ENCODE measurements at places on chromosomes 5 and 9.
A peak's percentile ranks its signal among the peaks of the same experiment; 100 is the strongest.

GRCh38 chr5:140480310-140481014 lies 67.0 kb upstream of the EIF4EBP3 start:
- no peak for DNase-seq

GRCh38 chr5:180557217-180557809 lies 34.0 kb downstream of the SCGB3A1 start:
- no peak for DNase-seq

GRCh38 chr5:124341066-124341858 lies 405.2 kb downstream of the ZNF608 start:
- DNase-seq = no peak

- no peak for DNase-seq
Measured at GRCh38 chr5:127957183-127957582, 126.4 kb upstream of the SLC12A2 start.

GRCh38 chr5:64619609-64620008 lies 70.7 kb upstream of the SHISAL2B start:
- DNase-seq = no peak

DNA sequence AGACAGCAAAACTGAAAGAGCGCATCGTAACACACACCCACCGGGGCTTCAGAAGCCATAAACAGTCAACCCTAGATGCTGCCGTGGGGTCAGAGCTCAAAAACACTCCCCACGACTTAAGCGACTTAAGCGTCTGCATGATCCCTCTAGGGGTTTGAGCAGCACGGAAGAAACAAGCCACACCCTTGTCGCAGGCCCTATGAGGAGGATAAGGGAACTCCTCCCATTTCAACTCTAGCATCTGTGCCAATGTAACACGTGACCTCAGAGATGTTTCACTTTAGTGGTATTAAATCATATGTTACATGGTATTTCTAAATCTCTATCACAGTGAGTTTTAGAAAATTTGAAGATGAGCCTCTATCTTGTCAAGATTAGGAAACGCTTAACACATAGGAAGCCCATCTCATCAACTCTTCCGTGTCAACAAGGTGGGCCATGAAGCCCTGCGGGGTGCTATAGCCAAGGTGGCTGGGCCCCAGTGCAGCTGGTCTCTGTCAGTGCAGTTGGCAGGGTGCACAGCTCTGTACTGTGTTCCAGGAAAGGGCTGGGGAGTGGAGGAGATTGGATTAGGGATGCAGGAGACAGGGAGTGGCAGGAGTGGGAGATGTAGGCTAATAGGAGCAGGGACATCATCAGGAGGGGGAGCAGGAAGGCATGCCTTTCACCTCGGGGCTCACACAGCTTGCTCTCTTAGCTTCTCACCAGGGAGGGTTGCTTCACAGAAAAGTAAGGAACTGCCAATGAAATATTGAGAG lies 33.1 kb downstream of the ZCCHC9 start:
- no peak for DNase-seq

DNA sequence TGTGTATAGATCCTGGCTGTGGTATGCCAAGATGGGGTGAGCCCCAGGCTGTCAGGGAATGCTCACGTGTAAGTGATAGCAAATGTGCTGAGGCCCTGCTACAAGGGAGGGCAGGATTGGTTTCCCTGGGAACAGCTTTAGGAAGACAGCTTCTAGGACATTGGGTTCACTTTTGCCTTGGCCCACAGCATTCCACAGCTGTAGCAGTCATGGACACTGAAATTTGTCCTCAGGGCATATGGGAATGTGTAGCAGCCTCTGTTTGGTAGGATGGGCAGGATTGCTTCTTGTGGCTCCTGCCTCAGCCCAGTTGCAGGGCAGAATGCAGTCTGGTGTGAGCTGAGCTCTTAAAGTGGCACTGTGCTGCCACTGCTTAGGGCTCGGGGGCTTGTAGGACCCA lies 1061.7 kb upstream of the WWC1 start:
- no peak for DNase-seq

DNA sequence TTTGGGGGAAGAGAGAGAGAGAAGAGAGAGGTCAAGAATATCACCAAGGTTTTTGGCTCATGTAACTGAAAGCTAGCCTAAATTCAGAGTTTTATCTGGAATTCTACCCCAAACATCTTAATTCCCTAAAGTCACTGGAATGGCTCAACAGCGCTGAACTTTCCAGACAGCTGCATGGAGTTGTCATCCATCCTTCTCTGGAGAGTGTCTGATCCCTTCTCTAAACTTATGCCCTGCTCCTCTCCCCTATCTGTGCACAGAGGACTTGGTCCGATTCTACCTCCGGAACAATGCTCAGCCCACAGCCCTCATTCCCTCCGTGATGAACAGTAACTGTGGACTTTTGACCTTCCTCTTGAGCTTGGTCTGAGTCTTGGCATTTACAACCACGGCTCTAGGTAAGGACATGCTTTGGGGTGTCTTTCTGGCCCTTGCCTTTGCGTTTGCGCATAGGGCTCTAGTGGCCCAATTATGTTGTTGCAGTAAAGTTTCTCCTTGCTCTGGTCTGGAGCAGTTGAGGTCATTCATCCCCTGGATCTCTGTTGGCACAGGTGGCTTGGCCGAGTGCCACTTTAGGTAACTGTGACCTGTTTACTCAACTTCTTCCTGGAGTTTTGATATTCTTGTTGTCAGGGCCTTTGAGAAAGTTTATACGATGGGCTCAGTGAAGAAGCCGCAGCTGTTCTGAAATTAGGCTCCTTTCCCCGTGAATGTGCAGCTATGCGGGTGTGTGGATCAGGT lies 18.3 kb upstream of the CD180 start:
- no peak for DNase-seq

DNA sequence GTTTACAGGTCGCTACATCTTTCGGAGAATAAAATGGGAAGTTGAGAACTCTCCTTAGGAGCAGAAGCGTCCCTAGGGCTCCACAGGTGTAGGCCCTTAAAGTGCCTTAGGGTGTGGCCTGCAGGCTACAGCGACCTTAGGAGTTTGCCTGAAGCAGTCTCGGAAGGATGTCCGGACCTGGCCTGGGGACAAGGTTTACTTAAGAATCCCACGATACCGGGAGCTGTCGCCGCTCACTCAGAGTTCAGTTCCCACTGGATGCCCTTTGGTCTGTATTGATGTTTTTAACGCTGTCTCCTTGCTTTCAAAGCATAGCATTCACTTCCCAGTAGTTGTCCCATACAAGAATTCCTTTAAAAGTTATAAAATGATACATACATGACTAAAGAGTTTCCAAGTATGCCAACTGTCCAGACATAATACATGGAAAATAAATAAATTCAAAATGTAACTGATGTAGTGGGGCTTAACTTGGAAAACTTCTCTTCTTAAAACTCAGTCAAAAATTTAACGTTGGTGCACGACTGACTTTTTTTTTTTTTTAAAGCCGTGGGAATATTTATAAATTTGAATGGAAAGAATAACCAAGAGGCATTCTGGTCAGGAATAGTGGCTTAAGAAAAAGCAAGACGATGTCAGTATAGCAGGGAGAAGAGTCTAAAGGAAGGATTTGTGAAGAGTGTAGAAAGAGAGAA lies 848 bp downstream of the RAD50 start:
- DNase-seq = peak; percentile 33

DNA sequence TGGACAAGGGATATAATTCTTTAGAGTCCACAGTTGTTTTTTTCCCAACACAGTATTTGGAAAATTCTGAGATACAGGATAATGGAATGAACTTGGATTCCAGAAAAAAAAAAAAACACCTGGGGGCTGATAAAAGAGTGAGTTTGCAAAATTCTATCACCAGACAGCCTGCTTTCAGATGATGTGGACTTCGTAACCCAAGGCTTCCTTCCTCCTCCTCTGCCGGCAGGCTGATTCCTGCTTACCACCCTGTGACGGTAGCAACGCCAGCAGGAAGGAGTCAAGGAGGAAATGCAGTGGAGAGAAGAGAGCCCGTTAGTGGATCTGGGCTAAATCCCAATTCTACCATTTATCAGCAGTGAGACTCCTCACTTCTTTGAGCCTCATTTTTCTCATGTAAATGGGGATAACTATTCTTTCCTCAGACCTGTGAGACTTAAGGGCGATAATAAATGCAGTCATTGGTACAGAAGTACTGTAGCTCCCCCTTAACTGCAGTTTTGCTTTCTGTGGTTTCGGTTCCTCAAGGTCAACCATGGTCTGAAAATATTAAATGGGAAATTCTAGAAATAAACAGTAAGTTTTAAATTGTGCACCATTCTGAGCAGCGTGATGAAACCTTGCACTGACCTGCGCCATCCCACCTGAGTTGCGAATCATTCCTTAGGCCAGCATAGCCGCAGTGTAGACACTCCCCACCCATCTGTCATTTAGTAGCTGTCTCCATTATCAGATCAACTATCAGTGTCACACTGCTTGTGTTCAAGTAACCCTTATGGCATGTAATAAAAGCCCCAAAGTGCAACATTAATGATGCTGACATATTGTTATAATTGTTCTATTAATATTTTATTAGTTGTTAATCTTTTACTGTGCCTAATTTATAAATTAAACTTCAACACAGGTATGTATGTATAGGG lies 71.4 kb downstream of the DCP2 start:
- DNase-seq = no peak

DNA sequence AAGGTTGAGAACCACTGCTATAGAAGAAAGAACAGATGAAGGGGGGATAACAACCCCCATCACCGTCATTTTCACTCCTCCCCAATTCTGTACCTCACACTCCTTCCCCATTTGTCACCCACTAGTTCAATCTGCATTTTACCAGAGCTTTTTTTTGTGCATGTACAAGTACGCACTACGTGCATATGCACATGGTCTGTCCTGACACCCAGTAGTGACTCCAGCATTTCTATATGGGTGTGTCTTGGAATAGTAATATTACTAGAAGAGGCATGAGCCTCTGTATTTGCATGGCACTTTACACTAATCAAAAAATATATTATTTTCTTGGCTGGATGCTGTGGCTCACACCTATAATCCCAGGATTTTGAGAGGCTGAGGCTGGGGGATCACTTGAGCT lies 38.7 kb downstream of the NIM1K start:
- DNase-seq = no peak

- no peak for DNase-seq
Measured at GRCh38 chr5:168869615-168870227, 290.6 kb upstream of the PANK3 start.

GRCh38 chr5:171651102-171651501 lies 134.5 kb upstream of the SMIM23 start:
- no peak for DNase-seq

GRCh38 chr5:154758493-154758892 lies 3.3 kb downstream of the LARP1 start:
- DNase-seq = no peak

DNA sequence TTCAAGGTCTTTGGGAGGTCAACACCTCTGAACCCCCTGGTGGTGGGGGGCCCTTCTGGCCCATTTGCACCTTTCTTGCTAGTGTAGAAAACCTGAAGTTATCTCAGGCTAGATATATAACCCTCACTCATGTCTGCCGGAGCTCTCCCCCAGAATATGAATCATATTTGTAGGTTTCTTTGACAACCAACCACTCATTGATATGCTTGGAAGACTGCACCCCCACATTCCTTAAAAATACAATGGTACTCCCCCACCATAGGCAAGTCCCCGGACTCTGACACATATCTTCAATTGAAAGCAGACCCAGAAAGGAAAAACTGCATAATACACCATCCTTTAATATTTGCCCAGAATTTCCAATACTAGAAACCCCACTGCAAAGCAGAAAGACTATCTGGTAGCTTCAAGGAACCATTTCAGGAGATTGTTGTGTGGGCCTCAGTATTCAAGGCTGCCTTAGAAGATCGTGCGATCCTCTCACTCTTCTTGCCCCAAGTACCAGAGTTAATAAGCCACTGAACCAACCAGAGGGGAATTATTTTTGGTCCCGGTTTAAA lies 978 bp upstream of the UBE2B start:
- DNase-seq = no peak

DNA sequence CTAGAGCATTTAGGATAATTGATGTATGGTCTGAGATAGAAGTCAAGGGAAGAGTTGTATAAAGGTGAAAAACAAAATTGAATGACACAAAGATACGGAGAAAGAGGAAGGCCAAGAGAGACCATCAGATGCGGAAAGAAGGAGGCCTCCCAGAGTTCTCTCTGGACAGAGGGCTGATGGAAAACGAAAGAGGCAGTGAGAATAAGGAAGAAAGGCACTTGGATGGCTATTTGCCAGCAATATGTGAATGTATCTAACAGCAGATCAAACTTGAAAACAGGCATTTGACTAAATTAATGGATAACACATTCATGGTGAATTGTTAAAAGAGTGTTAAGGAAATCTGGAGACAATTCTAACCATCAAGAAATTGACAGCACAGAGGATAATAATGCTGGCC lies 2.4 kb upstream of the DOCK8 start:
- DNase-seq = no peak

GRCh38 chr9:134526584-134527477 lies 114.8 kb upstream of the COL5A1 start:
- no peak for DNase-seq

DNA sequence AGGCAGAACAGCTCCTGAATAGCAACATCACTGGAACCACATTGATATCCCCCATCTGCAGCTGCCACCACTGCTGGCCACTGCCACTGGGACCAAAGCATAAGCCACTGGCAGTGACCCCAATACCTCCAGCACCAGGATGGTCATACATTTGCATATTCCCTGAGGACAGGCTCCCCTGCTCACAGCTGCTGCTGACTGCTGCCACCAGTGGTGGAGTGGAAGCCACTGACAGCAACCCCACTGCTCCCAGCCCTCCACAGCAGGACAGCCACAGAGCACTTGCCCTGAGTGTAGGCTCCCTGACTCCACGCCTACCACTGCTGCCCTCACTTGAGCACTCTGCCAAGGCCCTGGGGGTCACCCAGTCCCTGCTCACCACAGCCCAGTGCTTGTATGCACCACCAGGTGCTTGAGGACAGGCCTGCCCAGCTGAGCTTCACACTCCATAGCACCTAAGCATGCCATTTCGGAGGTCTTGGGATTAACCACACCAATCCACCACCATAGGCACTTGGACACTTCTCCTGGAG lies 327.4 kb upstream of the RPS23 start:
- DNase-seq = no peak

DNA sequence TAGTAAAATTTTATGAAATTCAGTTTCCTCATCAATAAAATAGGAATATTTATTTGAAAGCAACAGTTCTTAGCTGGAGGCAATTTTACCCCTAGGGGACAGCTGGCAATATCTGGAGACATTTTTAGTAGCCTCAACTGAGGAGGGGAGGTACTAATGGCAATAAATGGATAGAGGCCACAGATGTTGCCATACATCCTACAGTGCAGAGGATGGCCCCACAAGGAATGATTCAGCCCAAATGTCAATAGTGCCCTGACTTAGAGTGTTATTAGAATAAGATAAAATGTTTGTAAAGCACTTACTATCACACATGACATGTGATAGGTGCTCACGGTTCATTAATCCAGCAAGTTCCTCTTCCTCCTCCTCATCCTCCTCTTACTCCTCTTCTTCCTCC lies 293.6 kb downstream of the KCTD16 start:
- no peak for DNase-seq

DNA sequence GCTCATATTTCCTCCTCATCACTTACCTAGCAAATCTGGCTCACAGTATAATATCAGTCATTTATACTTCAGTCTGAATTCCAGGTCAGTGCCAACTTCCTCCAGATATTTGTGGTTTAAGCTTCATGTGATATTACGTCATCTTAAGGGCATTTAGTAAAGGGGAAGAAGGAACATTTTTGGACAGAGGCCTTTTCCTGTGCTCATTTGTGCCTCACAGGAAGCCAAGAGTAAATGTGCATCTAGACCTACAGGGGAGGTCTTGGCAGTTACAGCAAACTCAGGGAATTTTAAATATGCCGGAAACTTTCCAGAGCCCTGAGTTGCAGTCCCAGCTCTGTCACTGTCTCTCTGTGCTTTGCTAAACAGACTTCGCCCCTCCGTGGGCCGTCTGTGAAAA lies 12.3 kb upstream of the KCNIP1 start:
- no peak for DNase-seq

GRCh38 chr5:124416627-124417026 lies 329.8 kb downstream of the ZNF608 start:
- no peak for DNase-seq

All from WTC11 (cell line).